HS-5 (cell line): ENCODE measurements at places on chromosomes 2 and 18.

DNA sequence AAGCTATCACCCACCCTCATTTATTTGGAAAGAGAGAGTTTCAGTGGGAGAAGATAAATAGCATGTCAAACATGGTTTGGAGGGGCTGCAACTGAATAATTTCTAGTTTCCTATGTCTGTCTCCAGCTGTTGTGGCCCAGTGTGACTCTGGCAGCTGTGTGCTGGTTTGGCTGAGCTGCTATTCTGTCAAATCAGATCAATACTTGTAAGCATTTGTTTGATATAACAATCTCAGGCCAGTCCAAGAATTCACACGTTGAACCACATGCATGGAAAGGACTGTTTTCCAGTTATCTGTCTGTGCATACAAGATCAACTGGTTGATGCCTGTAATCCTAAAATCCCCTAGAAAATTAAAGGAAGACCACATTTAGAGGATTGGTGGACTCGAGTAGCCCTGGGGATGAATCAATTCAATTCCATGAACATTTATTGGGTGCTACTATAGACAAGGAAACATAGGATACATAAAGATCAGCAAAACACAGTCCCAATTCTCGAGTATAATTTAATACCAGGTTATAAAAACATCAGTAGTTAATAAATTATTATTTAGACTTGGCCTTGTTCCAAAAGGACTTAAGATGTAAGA is 209.0 kb upstream of the PARD3B start:
- DNase-seq = no peak

DNA sequence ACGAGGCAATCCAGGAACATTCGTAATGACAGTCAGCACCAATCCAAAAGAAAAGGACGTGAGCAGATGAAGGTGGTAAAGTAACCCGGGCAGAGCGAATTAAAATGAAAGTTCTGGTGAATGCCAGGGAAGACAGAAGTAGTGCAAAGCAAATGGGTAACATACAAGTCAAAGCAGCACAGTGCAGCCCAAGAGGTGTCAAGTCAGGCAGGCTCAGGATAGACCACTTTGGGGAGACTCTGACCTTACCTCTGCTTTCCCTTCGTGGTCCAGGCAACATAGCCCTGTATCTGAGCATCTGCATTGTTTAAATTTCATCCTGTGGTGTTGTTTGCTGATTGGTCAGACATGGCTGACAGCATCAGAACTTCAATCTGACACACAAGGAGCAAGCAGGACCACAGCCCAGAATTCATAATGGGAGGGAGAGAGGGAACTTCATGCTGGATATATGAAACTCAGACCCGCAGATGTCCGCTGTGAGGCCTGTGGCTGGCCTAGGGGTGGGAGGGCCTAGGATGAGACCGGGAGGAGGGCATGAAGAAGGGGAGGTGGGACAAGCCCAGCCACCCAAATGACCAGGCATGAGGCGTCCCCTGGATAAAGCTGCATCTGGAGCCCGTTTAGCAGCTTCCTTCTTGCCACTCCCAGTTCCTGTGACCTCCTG is 285.7 kb downstream of the TCF4 start:
- no peak for DNase-seq

DNA sequence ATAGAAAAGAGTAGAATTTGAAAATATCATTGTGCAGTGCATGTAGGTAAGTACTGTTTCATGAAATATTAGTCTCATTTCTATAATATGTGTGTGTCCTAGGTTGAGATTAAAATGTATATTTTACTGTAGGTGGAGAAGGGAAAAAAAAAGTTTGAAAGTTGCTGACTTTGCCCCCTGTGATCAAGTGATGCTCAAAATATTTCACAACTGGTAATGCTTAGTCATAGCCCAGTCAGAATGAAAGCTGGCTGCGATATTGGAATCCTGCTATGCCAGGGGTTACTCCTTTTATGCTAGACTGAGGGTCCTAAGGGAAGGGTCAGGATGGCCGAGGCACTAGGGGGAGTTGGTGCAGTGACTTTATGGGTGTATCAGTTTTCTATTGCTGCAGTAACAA is 19.5 kb upstream of the CFAP36 start:
- peak; percentile 56 for DNase-seq

- no peak for DNase-seq
Measured at GRCh38 chr2:171158036-171158789, 2.5 kb downstream of the TLK1 start.

DNA sequence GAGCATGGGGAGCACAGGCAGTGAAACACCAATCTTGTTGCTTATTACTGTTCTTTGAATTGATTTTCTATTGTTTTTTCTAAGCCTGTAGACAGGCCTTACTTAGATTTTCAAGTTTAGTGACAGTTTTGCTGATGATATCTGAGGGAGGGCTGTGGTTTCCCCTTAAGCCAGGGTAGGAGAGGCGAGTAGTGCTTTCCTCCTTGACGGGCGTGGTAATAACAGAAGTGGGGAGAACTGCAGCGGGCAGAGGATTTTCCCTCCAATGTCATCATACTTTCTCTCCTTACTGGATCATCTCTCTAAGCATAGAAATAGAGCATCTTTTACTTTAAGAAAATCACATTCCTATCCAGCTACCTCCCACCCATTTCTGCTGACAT is 314.4 kb downstream of the ALK start:
- no peak for DNase-seq

DNA sequence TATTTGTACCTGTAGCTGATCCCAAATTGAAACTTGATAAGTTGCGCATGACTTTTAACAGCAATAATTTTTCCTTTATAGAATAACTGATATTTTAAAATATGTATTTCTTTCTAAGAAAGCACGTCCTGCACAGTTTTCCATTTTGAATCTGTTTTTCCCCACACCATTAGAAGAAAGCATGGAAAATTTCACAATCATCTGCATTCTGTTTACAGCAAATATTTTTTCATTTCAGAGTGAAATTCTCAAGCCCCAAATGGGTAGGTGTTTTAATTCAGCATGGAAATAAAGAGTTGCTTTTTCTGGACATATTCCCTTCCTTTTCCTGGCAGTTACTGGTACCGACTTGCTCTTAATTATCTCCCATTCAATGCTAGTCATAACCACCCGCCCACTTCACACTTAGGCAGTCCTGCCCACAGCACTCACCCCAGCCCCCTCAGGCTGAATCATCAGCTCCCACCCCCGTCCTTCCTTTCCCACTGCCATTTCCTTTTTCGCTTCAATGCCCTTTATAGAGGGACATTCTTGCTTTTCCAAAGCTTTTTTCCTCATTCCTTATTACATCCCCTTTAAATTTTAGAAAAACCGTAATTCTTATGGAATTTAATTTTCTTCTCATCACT is 89.2 kb upstream of the GLS start:
- DNase-seq = no peak

GRCh38 chr2:68287580-68288441 is 31.9 kb downstream of the CNRIP1 start:
- DNase-seq = no peak

- DNase-seq = no peak
Measured at GRCh38 chr18:66780609-66781008, 176.7 kb upstream of the CDH19 start.

DNA sequence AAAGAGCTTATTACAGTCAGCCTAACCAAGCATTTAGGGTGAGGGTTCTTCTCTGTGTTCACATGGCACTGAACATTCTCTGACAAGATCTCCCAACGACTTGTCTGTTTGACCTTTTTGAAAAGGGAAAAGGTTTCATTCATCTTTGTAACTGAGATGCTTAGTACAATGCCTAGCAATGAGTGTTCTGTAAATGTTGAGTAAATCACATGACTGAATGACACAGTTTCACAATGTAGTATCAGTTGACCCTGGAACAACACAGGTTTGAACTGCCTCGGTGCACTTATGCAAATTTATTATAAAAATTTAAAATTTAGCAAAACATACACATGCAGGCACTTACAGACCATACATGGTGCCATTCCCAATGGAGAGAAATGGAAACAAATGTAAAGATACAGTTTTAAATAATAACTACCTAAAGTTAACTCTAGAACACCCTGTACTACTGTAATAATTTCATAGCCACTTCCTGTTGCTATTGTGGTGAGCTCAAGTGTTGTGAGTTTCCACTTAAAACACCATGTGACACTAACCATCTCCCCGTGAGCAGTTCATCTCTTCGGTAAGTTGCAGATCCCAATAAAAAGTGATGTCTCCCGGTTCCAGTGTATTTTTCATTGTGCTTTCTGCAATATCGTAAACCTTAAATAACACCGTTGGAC is 34.1 kb upstream of the VWC2L start:
- no peak for DNase-seq

- DNase-seq = no peak
Measured at GRCh38 chr2:3405876-3406275, 26.4 kb downstream of the TRAPPC12 start.

DNA sequence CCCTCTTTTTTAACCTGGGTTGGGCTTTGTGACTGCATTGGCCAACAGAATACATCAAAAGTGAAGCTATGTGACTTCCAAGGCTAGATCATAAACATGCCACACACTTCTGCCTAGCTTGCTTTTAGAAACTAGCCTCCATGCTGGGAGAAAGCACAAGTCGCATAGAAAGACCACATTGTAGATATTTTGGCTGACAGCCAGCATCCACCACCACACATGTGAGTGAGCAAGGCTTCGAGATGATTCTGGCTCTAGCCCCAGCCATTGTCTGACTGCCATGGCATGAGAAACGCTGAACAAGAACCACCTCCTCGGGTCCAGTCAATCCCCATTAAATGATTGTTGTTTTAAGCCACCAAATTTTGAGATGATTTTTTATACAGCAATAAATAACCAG is 66.8 kb upstream of the STPG4 start:
- no peak for DNase-seq
